ENCODE measurements at places on chromosomes 16 and 17. TPM values are rescaled to one million over a fixed set of nuclear protein-coding genes. Genes with fewer than 3 reads are reported as not detected.

Gene PRR15L
- not detected for total RNA-seq

- no peak for DNase-seq
Measured at GRCh38 chr16:78957317-78958100, 643.0 kb downstream of the MAF start.

- DNase-seq = no peak
Measured at GRCh38 chr17:10683853-10684252, 13.5 kb downstream of the SCO1 start.

GRCh38 chr16:23651943-23652468, 10.7 kb downstream of the DCTN5 start:
- no peak for DNase-seq

- DNase-seq = no peak
Measured at GRCh38 chr16:77866752-77867151, 78.4 kb downstream of the VAT1L start.

DNA sequence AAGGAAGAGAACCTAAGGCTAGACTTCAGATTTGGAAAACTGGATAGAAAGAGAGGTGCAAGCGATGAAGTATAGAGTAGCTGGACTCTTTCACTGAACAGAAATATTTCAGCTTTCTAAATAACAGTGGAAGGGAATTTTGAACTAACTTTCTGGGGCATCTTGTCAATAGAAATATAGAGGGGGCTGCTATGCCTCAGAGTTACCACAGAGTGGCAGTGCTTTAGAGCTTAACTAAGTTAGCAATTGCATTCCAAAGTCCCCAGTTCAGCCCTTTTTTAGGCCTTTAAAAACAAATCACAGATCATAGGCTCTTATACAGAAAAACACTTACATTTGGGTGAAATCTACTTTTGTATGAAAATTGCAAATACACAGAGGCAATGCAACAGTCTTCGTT, 154.2 kb upstream of the CDH8 start:
- no peak for DNase-seq

Measured in activated T-helper 1 cell treated with anti-CD3 and anti-CD28 coated beads, Interleukin-12 subunit alpha, Interleukin-12 subunit beta, Interleukin-2, Interleukin-4 antibody, amounts not matched to agents 30 ng/mL and 10 ng/mL and 1 ng/mL, durations not matched to agents 14 hours and 24 hours and 36 hours (primary cell).